ENCODE measurements at places on chromosomes 16 and 17. TPM values are rescaled to one million over a fixed set of nuclear protein-coding genes. Genes with fewer than 3 reads are reported as not detected.

The SALL1 gene
- 26.7 TPM for total RNA-seq

The BAIAP3 gene
- 132 TPM for total RNA-seq

The LITAFD gene
- total RNA-seq = not detected

The FN3K gene
- total RNA-seq = 115 TPM

The PERCC1 gene
- not detected for total RNA-seq

The TNFRSF17 gene
- not detected for total RNA-seq

- no peak for DNase-seq
These were observed 4.9 kb upstream of the LPCAT2 start for GRCh38 chr16:55503726-55504550.

- DNase-seq = no peak
These were observed 26.5 kb downstream of the SREBF1 start for GRCh38 chr17:17810084-17810894.

DNA sequence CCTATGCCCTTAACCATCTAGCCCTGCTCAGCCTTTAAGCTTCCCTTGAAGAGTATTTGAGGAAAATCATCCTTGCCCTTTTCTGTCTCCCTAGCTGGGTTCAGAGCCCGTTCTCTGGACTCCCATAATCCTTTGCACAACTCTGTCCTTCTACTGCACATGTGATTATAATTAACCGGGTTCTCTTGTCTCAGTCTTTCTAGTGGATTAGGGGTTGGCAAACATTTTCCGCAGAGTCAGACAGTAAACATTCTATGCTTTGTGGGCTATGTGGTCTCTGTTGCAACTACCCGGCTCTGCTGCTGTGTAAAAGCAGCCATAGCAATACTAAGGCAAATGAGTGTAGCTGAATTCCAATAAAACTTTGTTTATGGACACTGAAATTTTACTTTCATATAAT, 80.0 kb downstream of the CDRT15 start:
- DNase-seq = no peak

DNA sequence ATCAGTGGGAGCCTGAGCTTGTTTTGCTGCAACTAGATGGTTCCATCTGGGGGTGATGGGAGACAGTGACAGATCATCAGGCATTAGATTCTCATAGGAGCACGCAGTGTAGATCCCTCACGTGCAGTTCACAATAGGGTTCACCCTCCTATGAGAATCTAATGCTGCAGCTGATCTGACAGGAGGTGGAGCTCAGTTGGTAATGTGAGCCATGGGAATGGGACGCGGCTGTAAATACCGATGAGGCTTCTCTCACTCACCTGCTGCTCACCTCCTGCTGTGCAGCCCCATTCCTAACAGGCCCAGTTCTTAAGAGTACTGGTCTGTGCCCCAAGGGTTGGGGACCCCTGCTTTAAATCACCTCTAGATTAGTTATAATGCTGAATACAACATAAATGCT, 137.5 kb upstream of the PLEKHM1 start:
- DNase-seq = no peak

GRCh38 chr16:30875871-30876801, 17.7 kb downstream of the BCL7C start:
- DNase-seq = no peak

DNA sequence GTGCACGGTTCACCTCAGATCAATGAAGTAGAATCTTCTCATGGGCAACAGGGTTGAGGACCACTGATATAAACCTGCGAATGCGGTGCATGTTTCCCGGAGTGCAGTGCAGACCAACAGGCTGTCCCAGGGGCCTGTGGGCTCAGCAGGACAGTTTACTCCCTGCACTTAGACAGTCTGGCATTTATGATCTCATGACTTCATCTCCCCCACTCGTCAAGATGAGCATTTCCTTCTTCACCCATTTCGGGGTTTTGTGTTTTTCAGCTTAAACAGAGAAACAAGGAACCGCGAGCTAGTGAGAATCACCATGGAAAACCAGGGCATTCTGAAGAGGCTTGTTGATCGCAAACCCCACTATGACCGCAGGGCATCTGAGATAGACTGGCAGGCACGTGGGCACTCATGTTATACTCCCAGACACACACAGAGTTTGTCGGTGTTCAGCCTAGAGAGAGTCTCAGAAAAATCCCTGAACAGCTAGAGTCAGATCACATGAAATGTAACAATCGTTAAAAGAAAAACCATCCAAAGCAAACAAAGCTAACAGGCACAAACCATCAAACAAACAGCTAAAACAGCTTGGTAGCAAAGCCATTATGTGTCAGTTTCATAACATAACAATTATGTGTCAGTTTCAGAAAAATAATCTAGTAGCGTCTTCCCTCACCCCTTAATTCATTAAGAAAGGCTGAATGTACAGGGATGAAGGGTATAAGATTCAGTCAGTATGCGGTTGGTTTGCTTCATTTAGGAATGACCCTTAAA, 2.9 kb downstream of the CFAP97D1 start:
- DNase-seq = no peak

- no peak for DNase-seq
These were observed 7.8 kb upstream of the TEX2 start for GRCh38 chr17:64270885-64271284.

DNA sequence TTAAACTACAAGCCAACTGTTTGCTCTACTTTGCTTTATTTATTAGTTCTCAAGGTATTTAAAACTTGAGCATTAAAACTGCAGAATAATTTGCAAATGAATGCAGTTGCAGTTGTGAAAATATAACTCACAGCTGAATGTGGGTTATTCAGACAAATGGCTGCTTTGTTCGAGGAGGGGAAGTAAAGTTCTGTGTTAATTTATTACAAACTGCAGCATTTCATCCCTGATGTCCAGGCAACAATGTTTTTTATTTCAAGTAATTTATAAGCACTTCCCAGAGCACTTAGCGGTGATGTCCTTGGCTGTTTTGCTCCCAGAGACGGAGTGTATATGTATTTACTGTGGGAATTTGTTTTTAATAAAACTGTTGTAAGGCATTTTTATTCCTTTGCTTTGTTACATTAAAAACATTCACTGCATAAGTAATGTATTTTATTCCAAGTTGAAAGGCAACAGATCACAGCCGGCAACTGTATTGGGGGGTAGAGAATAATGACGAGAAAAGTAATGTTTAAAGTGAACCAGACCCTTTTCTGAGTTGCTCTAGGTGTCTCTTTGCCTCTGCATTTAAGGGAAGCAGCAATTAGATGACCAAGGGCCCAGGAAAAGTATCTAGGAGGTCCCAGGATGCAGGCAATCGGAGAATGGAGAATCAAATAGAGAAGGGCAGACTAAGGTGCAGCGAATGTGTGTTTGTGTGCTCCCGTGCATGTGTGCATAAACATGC, 291.2 kb upstream of the SALL1 start:
- no peak for DNase-seq

DNA sequence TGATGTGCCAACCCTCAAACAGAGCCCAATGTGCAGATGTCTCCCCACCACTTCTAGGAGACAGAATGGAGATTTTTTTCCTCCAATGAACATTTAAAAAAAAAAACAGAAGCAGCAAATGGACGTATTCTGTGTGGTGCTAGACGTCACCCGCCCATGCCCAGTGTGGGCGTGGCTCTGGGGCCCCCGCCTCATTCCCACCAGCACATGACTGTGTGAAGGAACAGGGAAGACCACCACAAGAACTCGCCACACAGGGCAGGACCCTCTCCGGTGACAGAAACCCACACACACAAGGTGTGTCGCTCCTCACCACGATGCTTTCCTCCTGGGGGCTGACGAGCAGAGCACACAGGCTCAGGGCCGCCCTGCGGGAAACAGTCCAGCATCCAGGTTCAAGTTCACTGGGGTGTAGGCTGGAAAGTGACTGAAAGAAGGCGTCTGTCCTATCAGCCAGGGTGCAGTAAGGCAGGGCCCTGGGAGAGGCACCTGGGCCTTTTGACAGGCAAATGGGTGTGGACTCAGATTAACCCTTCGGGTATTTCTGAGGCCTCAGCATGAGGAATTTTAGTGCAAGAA, 53.5 kb downstream of the KLHDC4 start:
- DNase-seq = no peak

DNA sequence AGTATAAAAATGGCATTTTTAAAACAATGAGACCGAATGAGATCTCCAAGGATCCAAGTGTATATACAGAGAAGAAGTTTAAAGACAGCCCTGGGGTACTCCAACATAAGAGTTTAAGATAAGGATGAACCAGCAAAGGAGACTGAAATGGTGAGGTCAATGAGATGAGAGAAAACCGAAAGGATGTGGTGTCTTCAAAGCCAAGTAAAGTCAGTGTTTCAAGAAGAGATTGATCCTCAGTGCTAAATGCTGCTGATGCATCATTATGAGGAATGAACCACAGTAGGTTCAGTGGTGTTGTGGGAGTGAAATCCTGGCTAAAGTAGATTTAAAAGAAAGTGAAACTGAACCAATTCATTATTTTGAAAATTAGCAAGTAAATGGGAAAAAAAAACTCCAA, 38.1 kb upstream of the NLK start:
- no peak for DNase-seq

- DNase-seq = no peak
These were observed at the start of gene TSPOAP1 for GRCh38 chr17:58328195-58329034. TSPOAP1 (minus strand) TSS chr17:58328795; CDS start chr17:58327920, 875 bp downstream.

- DNase-seq = no peak
These were observed 56.6 kb downstream of the USP32 start for GRCh38 chr17:60335289-60335688.

GRCh38 chr17:17398188-17398942, 78.4 kb upstream of the MED9 start:
- peak; percentile 40 for DNase-seq

GRCh38 chr17:67063141-67063540, 18.8 kb downstream of the CACNG1 start:
- no peak for DNase-seq

GRCh38 chr17:4110152-4110551, 32.7 kb downstream of the ZZEF1 start:
- no peak for DNase-seq

DNA sequence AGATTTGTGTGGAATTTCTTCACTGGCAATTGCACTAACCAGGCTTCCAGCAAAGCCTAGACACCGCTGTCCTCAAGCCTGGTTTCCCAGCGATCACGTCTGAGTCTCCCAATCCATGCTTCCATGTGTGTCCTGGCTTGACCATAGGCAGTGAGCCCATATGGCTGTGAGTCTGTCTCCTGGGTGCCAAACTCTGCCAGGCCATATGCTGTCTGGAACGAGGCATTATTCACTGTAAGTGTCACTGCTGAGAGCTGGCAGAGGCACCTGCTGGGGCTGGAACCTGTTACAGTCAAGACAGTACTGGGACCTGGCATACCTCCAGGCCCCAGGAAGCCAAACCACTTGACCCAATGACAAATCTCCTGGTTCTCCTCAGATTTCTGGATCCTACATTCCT, 60.4 kb downstream of the HS3ST2 start:
- DNase-seq = no peak

GRCh38 chr17:40558300-40558889, 6.9 kb downstream of the CCR7 start:
- no peak for DNase-seq

DNA sequence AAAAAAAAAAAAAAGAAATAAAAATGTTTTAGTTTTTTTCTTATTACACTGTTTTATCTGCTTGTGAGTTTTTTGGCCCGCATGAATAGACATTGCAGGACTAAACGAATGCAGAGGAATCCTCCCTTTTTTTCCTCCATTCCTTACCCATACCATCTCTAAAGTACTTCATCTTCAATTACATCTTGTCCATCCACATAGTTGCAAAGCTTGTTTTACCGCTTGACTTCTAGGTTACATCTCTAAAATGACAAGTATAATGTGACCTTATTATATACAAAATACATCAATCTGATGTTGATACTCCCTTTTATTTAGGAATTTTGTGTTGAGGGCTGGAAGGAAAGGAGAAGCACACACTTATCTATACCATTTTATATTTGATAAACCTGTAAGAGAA, 12.8 kb downstream of the RETREG3 start:
- DNase-seq = no peak

- no peak for DNase-seq
These were observed 4.6 kb upstream of the ATP2A1 start for GRCh38 chr16:28873543-28874201.

- DNase-seq = no peak
These were observed 4.3 kb upstream of the MYL4 start for GRCh38 chr17:47204722-47205418.

DNA sequence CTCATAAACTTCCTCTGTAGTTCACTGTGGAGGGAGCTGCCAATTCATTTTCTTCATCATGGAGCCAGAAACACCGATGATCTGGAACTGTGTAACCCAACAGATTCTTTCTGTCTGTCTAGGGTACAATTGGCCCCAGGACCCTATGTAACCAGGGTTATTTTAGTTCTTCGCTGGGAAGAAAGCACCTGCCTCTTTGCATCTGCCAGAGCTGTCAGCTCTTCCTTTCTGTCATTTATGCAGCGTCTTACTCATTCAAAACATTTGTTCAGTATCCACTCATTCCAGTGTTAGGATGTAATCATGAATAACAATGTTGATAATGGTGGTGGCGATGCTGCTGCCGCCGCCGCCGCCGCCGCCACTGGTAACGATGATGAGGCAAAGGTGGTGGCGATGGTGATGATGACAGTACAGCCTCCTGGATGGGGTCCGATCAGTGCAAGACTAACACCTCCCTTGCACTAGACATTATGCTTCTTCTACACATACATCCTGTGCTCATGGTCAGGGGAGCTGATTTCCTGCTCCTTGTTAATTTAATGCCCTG, 46.1 kb downstream of the IRX5 start:
- DNase-seq = no peak

DNA sequence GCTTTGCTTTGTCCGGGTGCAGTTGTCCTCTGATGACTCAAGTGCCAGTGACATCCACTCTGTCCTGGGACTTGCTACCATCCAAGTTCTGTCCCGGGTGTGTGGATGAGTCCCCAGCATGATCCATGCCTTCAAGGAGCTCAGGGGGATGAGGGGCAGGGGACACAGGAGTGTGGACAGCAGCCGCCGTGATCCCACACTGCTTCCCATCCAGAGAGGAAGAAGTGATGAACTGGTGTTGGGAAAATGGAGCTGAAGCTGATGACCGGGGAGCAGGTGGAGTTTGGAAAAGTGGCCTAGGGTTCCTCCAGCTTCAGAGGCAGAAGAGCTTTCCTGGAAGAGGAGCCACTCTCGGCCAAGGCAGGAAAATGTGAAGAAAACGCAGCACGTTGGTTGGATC, 249.6 kb upstream of the TNRC6C start:
- no peak for DNase-seq

DNA sequence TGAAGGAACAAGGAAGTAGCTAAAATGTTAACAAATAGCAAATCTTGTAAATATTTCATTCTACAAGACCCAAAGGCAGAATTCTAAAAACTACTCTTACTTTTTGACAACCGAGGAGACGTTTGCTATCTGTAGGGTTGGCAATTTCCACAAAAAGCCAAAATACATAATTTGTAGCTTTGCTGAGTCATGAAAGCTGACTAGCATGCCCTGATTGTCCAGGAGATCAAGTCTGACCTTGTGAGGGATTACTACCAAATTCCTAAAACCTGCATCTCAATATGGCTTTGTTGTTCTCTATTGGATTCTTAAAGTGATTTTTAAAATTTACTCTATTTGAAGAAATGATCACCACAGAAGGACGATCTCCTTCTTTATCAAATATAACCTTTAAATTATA, 10.8 kb downstream of the DNAJA2 start:
- no peak for DNase-seq

- DNase-seq = peak; percentile 51
These were observed 32.2 kb downstream of the ELAC2 start for GRCh38 chr17:12985431-12986293.
